ENCODE measurements at places on chromosomes 11 and 22.

GRCh38 chr11:9120664-9121468 lies 29.5 kb upstream of the SCUBE2 start:
- DNase-seq, result no peak

GRCh38 chr22:31229402-31230079 lies 17.4 kb downstream of the LIMK2 start:
- no peak for DNase-seq

DNA sequence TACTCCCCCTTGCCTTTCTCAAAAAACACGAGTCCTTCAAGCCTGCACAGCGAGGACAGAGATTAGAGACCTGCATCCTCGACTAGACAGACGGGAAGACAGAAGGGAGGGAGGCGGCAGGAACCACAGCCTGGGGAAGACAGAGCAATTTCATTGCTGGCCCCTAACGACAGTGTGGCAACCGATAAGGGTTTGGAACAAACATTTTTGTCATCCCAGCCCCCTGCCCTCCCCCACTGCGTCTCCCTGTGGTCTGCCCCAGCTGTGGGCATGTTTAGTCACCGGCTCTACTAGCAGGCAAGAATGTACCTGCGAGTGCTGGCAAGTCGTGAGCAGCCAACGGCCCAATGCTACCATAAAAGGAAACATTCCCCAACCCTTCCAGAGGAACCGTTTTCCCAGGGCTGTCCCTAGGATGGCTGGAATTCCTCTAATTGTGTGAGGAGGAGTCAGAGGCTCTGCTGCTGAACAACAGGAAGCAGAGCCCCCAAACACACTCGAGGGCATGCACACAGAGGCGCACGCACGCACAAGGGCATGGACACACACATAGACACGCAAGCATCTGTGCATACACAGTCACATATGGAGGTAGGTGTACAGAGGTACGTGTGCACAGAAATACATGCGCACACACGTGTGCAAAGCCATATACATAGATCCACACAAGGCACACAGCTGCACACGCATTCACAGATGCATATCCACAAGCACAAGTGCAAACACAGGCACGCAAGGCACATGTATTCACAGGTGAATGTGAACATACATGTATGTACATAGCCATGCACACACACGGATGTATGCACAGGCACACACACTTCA lies 58.3 kb downstream of the MYH9 start:
- DNase-seq, result peak; percentile 54

- DNase-seq, result no peak
Measured at GRCh38 chr22:40911772-40912171, 39.4 kb upstream of the RBX1 start.

- DNase-seq, result no peak
Measured at GRCh38 chr11:18748766-18749365, 22.9 kb upstream of the IGSF22 start.

- DNase-seq, result peak; percentile 96
Measured at GRCh38 chr11:3854977-3855807, at the start of gene STIM1. Gene STIM1, plus strand, starts transcription at chr11:3855664. Its CDS starts 607 bp downstream, at chr11:3856271.

DNA sequence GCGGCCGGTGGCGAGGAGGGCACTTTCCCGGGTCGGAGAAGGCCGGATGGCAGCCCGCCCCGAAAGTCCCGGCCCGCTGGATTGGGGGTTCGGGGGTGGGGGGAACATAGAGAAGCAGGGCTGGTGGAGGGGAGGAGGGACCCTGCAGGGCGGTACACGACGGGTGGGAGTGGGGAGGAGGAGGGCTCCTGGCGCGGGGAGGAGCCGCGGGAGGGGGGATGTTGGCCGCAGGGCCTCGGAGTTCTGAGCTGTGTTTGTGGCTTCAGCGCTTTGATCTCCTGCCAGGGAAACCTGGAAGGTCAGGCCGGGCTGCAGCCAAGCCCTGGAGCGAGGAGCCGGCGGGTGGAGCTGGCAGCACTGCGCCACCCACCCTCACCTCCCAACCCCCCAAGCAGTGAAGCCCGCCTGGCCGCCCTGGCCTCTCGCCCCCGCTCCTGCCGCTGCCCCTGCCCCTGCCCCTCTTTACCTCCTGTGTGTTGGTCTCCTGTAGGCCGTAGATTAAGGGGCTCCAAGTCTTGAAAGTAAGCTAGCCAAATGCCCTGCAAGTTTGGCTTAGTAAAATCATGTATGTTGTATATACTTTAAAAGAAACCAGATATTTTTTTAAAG lies 30.9 kb downstream of the C22orf31 start:
- DNase-seq, result no peak

DNA sequence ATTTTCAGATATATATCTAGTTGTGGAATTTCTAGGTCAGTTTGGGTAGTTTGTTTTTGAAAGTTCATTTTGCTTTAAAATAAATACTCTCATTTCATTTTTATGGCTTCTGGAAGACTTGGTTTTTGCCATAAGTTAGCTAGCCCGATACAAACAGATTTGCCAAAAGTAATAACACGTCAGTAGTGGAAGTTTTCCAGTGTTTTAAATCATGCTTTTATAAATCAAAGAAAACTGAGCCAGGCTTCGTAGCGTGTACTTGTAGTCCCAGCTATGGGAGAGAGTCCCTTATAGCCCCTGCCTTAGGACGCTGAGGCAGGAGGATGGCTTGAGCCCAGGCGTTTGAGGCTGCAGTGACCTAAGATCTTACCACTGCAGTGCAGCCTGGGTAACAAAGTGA lies 21.7 kb upstream of the MICALL1 start:
- no peak for DNase-seq

- DNase-seq, result no peak
Measured at GRCh38 chr11:57131080-57131790, 50.5 kb upstream of the LRRC55 start.

GRCh38 chr11:12735262-12735661 lies 61.0 kb downstream of the TEAD1 start:
- DNase-seq, result no peak

GRCh38 chr22:22700631-22701030 lies 56.2 kb downstream of the GGTLC2 start:
- DNase-seq, result no peak

- no peak for DNase-seq
Measured at GRCh38 chr22:23682077-23682476, 8.7 kb upstream of the RGL4 start.

DNA sequence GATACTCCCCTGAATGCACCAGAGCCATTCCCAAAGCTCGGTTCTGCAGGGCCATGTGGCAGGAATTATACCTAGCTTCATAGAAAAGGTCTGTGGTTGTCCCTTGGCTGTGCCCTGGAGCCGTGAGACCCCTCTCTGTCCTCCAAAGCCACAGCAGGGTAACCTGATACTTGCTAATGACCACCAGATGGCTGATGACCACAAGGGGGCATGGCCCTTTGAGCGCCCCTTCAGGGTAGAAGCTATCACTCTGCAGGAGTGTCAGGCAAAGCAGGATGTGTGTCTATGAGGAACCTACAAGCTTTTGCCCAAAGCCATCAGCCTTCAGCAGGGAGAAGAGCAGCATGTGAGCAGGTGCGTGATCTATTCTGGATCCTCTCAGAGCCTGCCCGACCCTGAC lies 95.3 kb downstream of the NTM start:
- DNase-seq, result no peak

GRCh38 chr11:27373856-27374602 lies 11.0 kb upstream of the CCDC34 start:
- no peak for DNase-seq

DNA sequence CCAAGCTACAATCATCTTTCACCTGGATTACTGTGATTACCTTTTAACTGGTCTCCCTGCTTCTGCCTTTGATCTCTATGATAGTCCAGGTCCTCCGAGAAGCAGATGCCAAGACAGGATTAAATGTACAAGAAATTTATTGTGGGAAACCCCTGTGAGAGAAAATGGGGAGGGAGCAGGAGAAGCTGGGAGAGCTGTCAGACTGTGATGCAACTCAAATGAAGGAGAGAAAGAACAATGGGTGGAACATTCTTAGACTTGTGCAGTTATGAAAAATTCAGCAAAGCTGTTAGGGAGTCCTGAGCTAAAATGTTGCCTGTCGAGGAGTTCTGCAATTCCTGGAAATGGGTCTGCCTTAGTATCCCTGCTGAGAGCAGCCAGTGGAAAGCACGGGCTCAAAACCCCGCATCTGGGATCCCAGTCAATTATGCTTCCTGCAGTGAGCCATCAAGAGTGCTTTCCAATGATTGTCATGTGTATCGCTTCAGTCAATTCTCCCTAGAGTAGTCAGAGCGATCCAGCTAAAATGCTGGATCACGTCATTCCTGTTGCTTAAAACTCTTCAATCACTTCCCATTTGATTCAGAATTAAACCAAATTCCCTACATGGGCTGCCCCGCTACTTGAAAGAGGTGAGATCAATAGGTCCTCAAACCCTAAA lies 16.5 kb upstream of the CSTF3 start:
- DNase-seq, result no peak

GRCh38 chr11:134386945-134387344 lies 25.1 kb downstream of the B3GAT1 start:
- no peak for DNase-seq

DNA sequence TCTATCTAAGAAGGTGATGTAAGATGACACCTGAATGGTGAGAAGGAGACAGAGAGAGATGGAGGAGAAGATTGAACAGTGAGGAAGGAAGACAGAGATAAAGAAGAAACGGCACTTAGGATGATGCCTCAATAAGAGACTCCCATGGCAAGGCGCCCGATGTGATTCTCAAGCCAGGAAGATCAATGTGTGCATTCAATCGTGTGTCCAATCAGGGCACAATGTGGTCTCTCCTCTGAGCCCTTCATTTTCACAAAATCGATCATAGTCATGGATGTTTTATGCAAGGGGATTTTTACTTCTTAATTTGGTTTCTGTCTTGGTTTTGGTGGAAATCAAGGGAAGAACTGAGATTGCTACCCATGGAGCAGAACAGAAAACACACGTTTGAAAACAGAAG lies 19.9 kb upstream of the TMPRSS13 start:
- DNase-seq, result no peak

DNA sequence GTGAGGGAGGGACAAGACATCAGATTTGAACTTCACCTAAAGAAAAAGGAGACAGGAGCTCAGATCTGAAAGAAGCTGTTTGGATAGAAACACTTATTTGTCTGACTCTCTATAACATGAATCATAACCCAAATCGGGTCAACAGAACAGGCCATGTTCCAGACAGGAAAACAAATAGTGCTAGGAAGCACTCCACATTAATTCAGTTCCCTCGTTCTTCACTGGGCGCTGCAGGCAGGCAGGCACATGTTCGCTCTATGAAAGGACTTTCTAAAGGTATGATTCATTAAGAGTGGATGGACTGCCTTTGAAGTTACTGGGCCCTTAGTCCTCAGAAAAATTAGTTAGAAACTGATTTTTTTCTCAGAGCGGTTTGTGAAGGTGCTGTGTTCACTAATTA lies 137.5 kb upstream of the TRPC6 start:
- DNase-seq, result no peak

- DNase-seq, result no peak
Measured at GRCh38 chr22:20584872-20585638, 77.6 kb downstream of the MED15 start.

GRCh38 chr22:37305887-37306286 lies 23.6 kb downstream of the CYTH4 start:
- no peak for DNase-seq

GRCh38 chr11:61507962-61508861 lies at the start of gene LRRC10B:
Gene LRRC10B, plus strand, starts transcription at chr11:61508749. Its CDS starts 250 bp downstream, at chr11:61508999.
- DNase-seq, result no peak

DNA sequence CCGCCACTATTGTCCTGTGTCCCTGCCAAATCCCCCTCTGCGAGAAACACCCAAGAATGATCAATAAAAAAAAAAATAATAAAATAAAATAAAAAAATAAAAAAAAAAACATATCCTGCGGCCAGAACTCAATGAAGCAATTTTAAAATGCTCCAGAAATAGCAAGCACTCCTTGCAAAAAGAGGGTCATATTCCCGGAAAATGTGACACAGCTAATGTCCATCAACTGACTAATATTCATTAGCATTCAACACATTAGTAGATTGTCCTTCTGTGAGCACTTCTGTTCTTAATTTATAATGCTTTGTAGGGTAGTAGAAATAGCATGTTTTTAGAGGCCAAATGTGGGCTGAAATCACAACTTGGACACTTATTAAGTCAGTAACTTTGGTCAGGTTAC lies 252.3 kb upstream of the SESN3 start:
- DNase-seq, result no peak

- no peak for DNase-seq
Measured at GRCh38 chr11:110196884-110197420, 99.5 kb downstream of the RDX start.

DNA sequence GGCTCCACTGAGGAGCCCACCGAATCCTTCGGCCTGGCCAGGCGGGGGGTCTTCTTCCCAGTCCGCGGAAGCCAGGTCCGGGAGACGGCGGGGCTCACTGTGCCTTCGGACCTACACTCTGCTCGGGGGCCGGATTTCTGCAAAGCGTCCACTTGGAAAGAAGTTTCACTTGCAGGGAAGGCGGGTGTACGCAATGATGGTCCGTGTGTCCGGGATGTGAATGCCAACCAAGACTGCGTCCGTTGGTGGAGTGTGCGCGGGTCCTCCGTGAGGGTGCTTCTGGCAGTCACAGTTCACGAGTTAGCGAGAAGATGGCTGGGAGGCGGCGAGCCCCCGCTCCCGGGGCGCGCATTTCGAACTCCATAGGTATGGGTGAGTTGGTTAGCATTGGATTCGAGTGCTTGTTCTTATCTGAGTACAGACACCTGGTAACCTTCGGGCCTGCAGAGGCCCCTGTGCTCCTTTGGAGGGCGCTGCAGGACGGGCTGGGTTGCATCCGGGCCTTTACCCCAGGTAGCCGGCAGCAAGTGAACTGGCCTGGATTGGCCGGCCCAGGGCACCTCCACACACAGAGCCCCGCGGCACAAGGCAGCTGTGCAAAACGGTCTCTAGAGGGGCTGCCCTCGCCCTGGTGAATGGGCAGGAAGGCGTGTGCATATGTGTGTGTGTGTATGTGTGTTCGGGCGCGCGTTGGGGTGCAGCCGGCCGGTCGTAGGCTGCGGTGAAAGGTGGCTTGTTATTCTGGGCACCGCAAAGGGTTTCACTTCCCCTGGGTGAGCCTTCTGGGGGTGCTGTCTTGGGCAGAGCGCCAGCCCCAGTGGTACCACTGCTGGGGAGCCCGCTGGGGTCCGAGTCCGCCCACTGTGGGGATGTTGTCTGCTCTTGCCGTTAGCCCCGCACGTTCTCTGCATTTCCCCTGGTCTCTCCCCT lies 13.3 kb upstream of the CYP2R1 start:
- peak; percentile 59 for DNase-seq

GRCh38 chr11:2674658-2675131 lies 25.1 kb downstream of the KCNQ1OT1 start:
- no peak for DNase-seq

DNA sequence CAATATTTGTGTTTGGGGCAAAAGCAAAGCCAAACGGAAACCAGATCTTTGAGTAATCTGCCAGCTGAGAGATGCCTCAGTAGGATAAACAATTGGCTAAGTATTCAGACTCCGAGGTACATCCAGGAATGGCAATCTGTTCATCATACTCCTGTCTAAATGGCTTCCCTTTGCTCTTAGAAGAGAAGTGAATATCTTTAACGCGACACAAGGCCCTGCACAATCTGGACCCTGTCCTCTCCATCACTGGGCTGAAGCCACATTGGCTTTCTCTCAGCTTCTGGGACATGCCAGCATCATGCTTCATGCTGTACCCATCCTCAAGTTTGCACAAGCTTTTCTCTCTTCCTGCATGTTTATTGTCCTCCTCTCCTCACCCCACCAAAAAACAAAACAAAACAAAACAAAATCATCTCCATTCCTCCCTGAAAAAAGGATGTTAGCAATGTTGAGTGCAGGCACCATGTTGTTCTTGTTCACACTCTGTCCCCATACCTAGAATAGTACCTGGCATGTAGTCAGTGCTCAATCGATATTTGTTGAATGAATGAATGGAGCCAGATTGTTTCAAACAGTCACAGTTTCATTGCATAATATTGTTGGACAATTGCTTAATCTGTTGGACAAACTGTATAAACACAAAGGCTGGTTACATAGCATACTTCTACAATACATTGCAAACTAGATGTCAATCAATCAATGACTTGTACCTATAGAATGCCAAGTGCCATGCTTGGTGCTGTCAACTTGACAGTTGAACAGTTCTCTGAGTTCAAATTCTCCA lies 38.2 kb upstream of the SESN3 start:
- DNase-seq, result no peak

All from activated T-helper 1 cell treated with Interleukin-2 at 50 U/mL for 16 hours (primary cell).